Right cardiac atrium (tissue), 5 donors: ENCODE measurements at places on chromosomes 12 and 14. TPM values are rescaled to one million over a fixed set of nuclear protein-coding genes. Genes with fewer than 3 reads are reported as not detected.
A peak's percentile ranks its signal among the peaks of the same experiment; 100 is the strongest.

DNA sequence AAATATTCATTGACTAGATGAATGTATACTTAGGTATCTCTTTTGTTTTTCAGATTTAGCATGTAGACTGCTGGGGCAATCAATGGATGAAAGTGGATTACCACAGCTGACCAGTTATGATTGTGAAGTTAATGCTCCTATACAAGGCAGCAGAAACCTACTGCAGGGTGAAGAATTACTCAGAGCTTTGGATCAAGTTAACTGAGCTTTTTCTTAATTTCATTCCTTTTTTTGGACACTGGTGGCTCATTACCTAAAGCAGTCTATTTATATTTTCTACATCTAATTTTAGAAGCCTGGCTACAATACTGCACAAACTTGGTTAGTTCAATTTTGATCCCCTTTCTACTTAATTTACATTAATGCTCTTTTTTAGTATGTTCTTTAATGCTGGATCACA lies 15.3 kb upstream of the SNAPC1 start:
- no peak for DNase-seq

DNA sequence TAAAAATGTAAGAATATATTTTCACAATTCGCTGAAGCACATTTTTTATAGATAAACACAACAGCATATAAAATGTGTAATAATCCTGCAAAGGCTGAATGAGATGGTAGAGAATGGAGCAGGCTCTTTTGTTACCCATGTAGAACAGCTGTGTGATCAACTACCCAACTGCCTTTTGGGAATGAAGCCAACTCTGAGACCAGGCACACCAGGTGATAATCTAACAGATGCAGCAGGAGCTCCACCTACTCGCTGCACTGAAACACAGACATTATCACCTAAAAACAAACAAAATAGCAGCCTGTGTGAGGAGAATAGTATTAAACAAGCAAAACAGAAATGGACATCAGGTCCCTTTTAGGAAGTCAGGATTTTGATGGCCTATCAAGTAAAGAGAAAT lies 183.3 kb downstream of the CCDC59 start:
- DNase-seq, result no peak

DCP1B gene
- polyA plus RNA-seq, result 3.4 TPM

- peak; percentile 67 for DNase-seq
These were observed 365 bp upstream of the CCDC88C start for GRCh38 chr14:91417983-91418386.

DNA sequence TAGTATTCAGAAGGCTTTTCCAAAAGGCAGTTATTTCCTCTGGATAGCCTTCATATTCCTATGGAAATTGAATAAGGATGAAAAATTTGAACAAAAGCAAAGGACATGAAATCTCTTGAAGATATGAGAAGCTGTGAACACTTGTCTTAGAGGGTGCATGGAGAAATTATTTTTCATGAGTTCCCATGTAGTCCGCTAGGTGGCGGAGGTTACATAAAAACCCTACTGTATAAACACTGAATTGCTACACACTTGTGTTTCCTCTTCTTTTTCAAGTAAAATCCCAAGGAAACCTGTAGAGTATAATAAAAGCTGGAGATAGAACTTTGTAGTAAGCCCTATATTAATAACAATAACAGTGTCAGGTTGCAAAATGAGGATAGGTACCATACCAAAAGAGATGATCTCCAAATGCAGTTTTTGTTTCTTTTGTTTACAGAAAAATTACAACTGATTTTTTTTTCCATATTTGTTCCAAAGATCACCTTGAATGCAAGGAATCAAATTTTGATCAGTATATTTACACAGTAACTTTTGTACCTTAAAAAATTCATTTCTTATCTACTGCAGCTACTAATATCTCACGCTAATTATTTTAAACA lies 37.8 kb upstream of the OR4E1 start:
- no peak for DNase-seq

LMO3 gene
- polyA plus RNA-seq, result 4.3 TPM

DNA sequence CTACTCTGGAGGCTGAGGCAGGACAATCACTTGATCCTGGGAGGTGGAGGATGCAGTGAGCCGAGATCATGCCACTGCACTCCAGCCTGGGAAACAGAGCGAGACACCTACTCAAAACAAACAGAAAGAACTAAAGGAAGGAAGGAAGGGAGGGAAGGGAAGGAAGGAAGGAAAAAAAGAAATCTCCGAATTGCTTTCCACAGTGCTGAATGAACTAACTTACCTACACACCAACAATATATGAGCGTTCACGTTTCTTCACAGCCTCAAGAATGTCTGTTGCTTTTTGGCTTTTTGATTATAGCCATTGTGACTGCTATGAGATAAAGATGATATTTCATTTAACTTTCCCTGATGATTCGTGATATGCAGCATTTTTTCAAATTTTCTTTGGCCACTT lies 1343.7 kb downstream of the LRFN5 start:
- no peak for DNase-seq
